ENCODE measurements at places on chromosomes 5 and 9.

DNA sequence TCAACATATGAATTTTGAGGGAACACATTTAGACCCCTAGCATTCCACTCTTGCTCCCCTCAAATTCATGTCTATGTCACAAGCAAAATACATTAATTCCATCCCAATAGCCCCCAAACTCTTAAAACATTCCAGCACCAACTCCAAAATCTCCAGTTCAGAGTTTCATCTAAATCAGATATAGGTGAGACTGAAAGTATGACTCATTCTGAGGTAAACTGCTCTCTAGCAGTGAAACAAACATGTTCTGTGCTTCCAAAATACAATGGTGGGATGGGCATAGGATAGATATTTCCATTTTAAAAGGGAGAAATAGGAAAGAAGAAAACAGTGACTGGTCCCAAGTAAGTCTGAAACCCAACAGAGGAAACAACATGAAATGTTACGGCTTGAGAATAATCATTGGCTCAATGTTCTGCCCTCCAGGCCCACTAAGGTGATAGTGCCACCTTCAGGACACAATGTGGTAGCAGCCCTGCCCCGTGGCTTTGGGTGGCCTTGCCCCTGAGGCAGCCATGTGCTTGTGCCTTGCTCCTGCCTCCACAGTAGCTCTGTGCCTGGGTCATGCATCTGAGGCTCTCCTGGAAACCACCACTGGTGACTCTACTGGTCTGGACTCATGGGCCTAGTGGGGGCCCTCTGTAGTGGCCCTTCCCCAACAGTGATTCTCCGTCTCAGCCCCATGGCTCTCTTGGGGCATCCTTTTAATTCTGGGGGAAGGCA, 36.4 kb upstream of the IPPK start:
- no peak for DNase-seq

DNA sequence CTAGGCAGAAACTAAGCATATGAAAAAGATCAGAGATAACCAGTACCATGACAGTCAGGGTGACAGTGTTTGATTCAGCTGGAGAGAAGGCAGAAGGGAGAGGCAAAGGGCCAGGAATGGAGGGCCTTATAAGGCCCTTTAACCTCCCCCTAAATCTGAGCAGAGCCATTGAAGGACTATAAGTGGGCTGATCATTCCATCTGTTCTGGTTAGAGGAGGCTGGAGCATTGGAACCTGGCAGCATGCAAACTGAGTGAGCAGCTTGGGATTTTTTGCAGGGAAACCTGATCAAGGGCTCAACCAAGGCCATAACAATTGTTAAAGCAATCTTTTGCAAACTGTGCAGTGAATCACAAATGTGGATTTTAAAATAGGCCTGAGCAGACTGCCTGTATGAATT, 174.5 kb upstream of the DAP start:
- no peak for DNase-seq

DNA sequence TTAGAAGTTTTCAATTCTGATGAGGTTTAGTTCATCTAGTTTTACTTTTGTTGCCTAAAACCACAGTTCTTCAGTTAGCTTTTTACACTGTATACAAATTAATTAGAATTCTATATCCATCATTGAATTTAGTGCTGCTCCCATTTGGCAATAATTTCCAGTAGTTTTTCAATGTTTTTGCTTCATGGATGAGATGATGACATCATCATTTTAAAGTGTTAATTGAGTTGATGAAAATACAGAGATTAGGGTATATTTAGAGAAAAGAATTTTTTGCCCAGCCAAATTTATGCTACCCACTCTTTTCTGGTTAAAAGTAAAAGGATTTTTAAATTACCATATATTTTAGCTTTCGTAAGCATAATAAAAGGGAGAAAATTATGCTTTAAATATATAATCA, 323.8 kb downstream of the TMEM167A start:
- no peak for DNase-seq

DNA sequence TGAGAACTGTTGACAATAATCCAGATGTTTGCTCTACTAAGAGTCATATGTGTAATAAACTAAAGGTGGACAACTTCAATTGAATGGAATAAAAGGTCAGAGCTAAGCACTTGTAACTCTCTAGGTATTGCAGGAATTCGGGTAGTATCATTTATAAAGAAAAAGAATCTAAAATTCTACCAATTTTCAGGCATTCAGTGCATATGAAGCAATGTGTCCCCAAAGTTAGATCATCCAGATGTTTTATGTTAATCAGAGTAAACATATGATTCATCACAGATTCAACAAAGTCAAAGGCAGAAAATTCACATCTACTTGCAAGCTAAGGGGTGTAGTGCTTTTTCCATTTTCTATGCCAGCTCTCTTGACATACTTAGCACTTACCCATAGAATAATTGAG, 477.1 kb downstream of the PDE4D start:
- DNase-seq: no peak

- no peak for DNase-seq
These were observed 18.1 kb upstream of the GPX3 start for GRCh38 chr5:151002250-151002649.

- DNase-seq: no peak
These were observed 38.7 kb upstream of the SH3PXD2B start for GRCh38 chr5:172493002-172493401.

- no peak for DNase-seq
These were observed 628 bp downstream of the SYNPO start for GRCh38 chr5:150641006-150641570.

DNA sequence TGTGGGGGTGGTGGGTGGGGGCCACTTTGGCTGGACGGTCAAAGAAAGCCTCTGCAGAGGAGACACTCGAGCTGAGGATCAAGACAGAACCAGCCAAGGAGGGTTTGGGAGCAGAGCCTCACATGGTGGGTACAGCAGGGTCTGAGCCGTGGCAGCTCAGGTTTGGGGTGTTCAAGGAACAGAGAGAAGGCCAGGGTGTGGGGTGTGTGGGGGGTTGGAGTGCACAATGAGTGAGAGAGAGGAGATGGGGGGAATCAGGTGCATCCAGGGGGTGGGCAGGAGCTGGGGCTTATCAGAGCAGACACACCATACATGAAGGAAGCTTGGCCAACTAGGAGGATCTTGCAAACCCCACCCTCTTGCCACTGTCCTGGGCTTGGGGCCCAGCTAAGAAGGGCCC, 140.0 kb downstream of the NSG2 start:
- DNase-seq: no peak

- DNase-seq: no peak
These were observed 159.4 kb upstream of the NR3C1 start for GRCh38 chr5:143562935-143563334.

- DNase-seq: no peak
These were observed 1.3 kb upstream of the HSPA4 start for GRCh38 chr5:133050521-133050920.

DNA sequence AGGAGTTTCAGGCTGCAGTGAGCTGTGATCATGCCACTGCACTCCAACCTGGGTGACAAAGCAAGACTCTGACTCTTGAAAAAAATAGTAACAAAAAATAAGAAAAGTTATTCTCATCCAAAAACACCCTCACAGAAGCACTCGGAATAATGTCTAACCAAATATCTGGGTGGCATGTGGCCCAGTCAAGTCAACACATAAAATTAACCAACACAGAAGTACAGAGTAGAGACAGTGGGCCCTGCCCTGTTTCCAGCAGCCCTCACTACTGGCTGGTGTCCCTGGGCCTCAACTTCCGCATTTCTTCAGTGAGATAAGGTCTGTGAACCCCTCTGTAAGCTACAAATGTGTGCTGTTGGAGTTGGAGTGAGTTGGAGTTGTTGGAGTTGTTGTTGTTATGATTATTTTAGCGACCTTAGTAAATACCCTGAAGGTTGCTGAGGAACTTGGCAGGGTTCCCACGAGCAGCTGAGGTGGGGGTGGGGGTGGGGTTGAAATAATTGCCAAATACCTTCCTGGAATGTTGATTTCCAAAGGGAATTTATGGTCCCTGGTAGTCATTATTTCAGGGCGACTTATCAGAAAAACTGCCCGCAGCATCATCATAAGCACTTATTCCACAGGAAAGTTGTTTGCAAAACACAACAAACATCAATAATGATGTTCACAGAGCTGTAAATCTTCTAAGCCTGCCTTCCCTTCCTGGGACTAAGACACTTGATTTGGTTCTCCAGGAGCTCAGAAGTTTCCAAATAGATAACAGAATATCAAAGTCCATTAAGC, 30.2 kb downstream of the C5orf15 start:
- no peak for DNase-seq

DNA sequence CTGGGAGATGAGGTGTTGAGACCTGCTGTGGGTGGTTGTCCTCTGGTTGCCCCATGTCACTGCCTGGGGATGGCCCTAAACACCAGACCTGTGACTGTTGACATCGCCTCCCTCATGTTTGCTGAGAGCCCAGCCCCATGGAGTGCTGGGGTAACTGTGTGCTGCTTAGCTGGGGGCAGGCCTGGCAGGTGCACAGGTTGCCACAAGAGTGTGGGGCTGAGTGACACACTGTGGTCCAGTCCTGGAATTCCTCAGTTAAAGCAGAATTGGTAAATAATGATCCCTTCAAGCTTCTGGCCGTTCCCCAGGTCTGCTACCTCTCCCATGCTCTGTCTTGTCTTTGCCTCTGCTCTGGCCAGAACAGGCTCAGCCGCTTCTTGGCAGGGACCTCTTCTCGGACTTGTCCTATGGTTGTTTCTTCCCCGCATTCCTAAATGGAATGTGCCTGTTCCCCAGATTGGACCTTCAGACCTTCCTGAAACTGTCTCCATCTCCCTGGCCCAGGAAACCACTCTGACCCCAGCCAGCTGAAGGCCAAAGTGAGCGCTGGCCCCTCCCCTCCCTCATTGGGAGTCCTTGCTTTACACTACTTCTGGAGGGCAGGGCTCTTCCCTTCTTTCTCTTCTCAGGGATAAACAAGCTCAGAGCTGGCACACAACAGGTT, 61.2 kb upstream of the PITX1 start:
- DNase-seq: no peak

DNA sequence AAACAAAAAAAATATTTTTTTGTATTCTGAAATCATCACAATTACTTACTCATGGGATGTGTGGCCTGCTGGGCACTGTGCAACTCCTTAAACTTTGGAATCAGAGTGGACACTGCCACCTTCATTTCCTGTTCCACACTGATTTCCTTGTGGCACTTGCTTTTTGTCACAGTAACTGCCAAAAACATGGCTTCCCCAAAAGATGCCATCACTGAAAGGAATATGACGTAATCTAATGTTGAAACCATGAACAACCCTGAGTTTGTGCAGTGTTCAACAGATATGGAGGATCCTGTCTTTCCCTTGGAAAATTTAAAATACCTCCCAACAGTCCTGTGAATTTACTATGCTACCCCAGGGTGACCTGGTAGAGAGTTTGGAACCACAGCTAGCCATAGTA, 12.6 kb upstream of the IL12B start:
- no peak for DNase-seq

- DNase-seq: no peak
These were observed 55.8 kb downstream of the NUP214 start for GRCh38 chr9:131181091-131181681.

DNA sequence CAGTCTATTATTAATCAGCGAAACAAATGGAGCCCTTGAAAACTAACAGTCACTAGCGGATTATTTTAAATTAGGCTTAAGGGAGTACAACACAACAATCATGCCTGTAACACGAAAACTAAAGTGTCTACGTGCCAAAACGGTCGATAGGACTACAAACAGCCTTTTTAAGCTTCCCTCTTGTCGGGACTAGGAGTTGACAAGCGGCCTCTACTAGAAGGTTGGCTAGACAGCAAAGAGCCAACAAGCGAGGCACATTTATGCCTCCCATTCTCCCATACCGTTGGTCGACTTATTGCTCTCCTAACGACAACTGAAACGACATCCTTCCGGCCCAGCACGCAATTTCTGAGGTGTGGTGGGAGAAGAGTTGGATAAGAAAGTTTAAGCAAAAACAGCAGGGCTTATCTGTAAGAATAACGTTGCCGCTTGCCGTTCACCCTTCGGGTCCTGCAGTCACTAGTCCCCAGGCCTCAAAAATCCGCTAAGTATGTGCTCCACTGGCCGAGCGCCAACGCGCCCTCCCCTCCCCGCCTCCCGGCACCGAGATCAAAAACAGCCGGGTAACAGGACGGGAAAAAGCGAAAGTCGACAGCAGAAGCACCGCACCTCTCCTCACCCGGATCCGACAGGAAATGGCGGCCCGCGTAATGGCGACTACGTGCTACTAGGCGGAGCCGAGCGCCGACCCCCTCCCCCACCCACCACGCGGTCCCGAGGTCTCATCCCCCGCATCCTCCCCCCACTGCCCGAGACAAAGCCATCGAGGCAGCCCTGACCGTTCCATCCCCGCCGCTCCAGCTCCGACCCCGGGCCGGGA, 813 bp downstream of the HNRNPK start:
- peak; percentile 78 for DNase-seq

GRCh38 chr9:115398996-115399395, 281.0 kb upstream of the TNC start:
- no peak for DNase-seq

DNA sequence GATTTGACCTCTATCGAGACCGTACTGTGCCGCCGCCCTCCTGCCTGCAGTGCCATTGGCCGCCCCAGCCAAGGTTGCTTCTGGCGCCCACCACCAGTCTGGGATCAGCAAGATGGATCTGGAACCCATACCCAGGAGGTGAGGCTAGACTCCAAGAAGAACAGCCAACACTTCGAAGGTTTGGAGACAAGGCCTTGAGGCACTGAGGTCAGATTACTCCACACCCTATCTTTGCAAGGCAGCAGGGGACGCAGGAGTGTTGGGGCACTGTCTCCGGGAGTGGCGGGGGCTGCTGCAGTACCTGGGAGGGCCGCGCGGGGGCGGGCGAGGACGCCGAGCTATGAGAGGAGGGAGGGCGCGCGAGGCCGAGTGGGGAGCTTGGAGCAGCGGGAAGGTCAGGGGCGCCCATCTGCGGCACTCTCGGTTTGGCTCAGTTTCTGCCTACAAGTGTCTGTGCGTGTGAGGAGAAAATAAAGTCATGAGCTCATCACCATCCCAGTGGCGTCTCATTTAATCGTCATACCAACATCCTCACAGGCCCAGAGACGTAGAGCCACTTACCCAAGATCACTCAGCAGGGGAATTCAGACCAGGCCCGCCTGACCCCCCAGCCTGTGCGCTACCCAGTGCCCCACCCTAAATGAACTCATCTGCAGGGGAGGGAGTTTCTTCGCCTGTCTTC, 20.5 kb upstream of the PSD2 start:
- DNase-seq: peak; percentile 52

GRCh38 chr9:77454663-77455062, 193.5 kb downstream of the GNA14 start:
- no peak for DNase-seq

- DNase-seq: no peak
These were observed 42.8 kb upstream of the TCF7 start for GRCh38 chr5:134071614-134072207.

DNA sequence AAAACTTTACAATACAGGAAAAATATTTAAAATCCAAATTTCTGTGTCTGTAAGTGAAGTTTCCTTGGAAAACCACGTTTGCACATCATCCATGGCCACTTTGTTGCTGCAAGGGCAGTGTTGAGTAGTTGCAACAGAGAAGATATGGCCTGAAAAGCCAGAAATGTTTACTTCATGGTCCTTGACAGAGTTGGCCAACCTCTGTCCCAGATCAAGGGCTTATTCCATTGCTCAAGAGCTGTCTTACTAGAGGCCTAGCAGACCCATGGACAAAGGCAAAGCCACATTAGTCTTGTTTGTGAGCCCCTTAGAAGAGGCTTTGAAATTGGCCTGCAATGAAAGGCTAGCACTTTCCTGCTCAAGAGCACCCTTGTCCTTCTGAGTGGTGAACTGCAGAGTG, 119.4 kb downstream of the GAS1 start:
- no peak for DNase-seq

- no peak for DNase-seq
These were observed 14.0 kb downstream of the GRHPR start for GRCh38 chr9:37436540-37436939.

All from stimulated activated CD4-positive, alpha-beta T cell treated with anti-CD3 and anti-CD28 coated beads, Interleukin-15, amount 100 ng/mL, for 1 hour (primary cell).